Islet precursor cell (in vitro differentiated cells): ENCODE measurements at places on chromosomes 7 and 10.

DNA sequence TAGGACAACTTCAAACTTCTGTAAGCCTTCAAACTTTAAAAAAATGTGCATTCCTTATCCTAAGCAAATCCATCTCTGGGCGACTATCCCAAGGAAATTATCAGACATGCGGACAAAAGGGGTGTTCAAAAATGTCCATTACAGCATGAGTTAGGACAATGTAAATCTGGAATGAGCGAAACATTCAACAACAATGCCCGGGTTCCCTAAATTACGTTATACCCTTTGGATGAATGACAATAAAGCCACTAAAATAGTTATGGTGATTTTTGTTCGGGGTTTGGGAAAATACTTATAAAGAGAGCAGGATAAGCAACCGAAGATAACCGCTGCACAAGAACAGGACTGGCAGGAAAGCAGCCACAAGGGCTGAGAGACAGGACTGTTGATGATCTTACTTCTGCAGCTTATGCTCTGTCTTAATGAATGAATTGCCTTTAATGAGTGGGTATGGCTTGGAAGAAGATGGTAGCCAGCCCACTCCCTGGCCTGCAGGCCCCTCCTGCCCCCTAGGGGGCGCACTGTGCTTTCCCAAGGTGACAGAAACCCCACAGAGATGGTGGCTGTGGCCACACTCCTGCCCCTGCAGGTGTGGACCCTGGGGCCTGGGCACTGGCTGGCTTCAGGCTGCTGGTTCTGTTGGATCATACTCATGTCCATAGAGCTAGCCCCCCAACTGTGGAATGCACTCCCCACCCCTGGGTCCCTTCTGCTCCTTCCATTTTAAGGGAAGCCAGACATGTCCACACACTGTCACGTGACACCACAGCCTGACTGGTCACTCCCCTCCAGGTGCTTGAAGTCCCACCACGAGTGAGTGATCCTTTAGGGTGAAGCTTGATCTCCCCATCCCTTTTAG is 45.0 kb downstream of the ZCCHC24 start:
- DNase-seq: peak; percentile 73

GRCh38 chr7:41574377-41574776 is 128.5 kb downstream of the INHBA start:
- DNase-seq: no peak

DNA sequence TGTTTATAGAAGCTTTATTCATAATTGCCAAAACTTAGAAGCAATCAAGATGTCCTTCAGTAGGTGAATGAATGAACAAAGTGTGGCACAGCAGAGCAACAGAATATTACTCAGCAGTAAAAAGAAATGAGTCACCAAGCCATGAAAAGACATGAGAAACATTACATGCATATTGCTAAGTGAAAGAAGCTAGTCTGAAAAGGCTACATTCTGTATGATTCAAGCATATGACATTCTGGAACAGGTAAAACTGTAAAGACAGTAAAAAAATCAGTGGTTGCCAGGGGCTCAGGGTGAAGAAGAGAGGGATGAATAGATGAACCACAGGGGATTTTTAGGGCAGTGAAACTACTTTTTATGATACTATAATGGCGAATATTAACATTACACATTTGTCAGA is 80.9 kb upstream of the APBB1IP start:
- DNase-seq: no peak

DNA sequence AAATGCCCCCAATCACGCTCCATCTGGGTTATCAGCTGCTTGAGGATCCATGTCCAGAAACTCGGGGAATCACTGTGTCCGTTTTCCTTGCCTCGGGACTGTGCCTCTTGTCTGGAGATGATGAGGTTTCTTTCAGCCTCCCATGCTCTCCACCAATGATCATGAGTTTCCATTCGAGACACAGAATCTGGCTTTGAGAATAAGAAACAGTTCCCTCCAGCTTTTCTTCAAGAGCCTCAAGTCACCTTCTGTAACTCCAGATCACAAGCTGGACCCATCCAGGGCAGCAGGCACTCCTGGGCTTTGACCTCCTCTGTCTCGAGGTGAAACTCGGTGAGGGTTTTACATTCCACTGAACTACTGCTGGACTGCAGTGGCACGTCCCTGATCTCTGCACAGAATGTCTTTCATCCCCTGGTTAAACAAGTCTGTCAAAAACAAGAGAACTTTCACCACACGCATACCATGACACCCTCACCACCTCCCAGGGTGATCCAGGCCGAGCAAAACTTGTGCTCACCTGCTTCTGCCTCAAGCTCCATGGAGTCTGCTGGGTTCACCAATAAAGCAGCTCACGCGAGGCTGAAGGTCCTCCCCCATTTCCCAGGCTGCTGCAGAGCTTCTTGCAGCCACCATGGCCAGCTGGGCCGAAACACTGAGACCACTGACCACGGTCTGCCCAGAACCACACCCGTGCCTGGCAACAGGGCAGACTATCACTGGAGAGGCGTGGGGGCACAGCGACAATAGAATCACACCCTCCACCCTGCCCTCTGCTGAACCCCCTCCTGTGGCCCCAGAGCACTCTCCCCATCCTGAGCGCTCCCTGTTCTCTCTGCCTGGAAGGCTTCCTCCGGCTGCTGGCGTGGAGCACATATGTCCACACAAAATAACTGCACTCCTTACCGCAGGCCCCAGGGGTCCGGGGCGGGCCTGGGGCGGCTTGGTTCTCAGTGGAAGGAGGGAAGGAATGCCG is 25.1 kb downstream of the MAT1A start:
- peak; percentile 53 for DNase-seq

GRCh38 chr7:14403587-14403986 is 414.1 kb upstream of the ETV1 start:
- no peak for DNase-seq

GRCh38 chr7:2233926-2234325 is 1.2 kb upstream of the MAD1L1 start:
- DNase-seq: no peak

DNA sequence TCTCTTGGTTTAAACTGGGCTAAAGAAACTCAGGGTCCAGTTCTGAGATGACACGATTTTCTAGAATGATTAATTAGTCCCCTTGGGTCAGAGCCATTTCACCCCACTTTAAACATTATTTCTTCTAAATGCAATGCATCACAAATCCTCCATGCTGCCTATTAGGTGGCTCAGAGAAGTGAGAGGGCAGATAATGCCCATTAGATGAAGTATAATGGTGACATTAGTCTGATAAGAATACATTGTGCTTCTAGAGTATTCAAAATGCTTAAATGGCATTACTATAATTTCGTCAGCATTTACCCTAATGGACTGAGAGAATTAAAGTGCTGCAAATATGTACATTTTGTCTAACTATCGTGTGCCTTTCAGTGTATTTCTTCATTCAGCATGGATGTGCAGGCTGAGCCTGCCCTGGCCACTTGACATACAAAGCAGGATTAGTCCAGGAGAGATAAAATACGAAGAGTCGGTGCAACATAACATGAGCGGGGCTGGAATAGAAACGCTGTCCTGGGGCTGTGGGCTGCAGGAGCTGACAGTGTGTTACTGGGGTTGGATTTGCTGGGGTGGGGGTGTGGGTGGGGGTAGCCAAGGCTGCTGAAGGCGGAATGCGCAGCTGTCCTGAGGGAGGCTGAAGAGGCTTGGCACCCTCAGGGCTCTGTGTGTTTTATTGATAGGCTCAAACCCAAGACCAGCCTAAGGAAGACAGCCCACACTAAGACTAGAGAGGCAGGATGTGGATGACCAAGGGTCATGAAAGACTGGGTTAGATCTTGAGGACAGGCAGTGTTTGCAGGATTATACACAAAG is 52.8 kb upstream of the KLF6 start:
- DNase-seq: no peak
